ENCODE measurements at places on chromosomes 7 and 10.
A peak's percentile ranks its signal among the peaks of the same experiment; 100 is the strongest.

GRCh38 chr7:36611703-36612102 is 112.6 kb downstream of the AOAH start:
- no peak for DNase-seq

DNA sequence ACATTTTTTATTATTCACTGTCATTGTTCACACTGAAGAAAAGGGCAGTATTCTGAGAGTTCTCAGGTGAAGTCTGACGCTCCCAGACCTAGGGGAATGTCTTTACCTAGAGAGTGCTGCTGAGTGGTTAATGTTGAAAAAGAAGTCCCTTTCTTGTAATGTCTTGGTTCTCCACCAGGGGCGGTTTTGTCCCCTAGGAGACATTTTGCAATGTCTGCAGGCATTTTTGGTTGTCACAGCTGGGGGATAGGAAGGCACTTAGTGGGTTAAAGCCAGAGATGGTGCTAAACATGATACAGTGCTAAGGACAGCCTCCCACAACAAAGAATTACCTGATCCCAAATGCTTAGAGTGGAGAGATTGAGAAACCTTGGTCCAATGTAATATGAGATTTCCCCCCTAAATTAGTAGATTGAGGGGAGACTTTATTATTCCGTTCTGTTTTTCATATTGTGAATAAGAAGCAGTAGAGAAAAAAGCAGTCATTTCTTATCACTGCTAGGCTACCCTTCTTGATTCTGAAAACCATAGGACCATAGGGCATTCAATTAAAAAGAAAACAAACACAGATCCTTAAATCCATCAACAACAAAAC is 13.1 kb downstream of the UMAD1 start:
- DNase-seq, result no peak

GRCh38 chr10:110918269-110918642 is 724 bp downstream of the BBIP1 start:
- peak; percentile 89 for DNase-seq

DNA sequence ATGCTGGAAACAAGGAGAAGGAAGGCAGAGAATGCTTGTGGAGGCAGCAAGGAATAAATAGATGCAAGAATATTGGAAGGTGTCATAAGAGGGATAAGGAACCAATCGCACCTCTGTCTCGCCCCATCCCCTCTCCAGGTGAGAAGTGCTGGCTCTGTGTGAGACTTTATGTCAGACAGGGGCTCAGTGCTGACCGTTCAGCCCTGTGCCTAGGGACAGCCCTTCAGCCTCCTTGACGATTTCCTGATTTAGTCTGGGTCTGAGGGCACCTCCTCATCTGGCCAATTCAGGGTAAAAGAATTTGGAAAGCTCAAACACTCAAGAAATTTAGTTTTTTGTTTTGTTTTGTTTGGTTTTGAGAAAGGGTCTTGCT is 54.9 kb downstream of the FAM241B start:
- DNase-seq, result no peak

GRCh38 chr7:14748461-14748860 is 154.1 kb downstream of the DGKB start:
- DNase-seq, result no peak

DNA sequence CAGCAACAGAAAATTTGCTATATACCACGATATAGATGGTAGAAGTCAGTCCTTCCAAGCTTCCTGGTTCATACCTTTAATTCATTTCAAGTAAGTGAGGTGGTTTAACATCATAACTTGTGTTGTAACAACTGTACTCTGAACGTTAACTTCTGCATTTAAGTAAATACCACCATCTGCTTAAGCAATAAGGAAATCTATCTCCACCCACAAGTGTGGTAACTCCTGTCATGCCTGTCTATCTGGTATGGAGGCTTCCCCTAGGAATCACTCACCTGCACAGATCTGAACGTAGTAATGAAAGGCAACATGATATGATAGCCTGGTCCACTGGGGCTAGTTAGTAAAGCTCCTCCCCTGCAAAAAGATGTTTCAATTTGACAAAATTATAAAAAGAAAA is 2.3 kb downstream of the ERLIN1 start:
- no peak for DNase-seq

DNA sequence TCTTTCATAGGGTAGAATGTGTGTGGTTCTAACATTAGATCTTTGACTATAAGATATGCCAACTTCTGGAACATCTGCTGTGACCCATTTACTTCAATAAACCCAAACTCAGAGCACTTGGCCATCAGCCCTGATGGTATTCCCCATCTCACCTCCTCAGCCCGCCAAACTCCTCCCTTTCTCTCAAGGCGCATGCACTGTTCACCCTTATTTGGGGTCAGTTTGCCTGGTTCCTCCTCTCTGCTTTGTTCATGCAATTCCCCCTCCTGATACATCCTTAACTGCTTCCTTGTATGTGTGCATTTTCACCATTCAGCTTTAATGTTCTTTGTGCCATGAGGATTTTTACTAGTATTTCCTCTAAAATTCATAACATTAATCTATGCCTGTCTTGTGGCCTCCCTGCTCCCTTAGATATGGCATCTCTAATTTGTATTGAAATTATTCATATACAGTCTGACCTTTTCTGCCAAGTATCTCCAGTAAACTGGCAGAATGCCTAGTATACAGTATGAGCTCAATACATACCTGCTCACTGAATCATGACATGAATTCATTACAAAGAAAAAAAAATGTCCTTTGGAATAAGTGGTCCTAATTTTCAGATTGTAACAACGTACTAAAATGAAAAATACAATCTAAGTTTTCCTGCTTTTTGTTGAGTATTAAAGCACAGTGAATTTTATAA is 336.8 kb upstream of the IGFBP3 start:
- no peak for DNase-seq

- no peak for DNase-seq
Observed at GRCh38 chr7:132789281-132789680, 213.0 kb upstream of the PLXNA4 start.

- DNase-seq, result no peak
Observed at GRCh38 chr7:94423863-94424735, 29.4 kb downstream of the COL1A2 start.

GRCh38 chr10:571688-572451 is 117.6 kb downstream of the DIP2C start:
- no peak for DNase-seq

DNA sequence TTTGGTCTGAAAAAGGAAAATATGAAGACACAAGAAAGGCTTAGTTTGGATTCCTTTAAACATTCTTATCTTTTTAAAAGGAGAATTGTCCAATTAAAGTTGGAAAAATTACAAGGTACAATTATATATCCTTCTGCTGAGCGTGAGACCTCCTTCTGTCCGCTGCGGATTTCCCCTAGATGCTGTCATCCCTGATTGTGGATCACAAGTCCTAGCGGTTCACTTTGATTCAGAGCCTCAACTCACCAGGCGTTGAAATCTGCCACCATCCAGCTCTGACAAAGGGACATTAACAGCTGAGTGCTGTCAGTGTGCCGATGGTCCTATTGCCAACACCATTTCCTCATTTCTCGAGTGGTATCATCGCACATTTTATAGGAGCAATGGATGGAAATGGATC is 73.1 kb upstream of the PTER start:
- no peak for DNase-seq

DNA sequence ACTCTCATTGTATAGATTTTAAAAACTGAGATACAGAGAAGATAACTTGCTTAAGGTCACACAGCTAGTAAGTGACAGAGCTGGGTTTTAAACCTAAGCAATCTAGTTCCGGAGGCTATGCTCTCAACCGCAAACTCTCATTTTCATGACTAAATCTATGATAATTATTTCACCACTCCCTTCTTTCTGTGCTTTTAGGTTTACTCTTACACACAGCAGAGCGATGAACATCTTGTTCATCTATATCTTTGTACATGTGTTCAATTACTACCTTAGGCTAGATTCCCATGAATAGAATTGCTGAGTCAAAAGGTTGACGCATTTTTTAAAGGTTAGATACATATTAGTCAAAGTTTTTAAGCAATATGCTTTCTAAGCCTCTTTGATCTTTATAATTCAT is 154.8 kb downstream of the CHN2 start:
- DNase-seq, result no peak

DNA sequence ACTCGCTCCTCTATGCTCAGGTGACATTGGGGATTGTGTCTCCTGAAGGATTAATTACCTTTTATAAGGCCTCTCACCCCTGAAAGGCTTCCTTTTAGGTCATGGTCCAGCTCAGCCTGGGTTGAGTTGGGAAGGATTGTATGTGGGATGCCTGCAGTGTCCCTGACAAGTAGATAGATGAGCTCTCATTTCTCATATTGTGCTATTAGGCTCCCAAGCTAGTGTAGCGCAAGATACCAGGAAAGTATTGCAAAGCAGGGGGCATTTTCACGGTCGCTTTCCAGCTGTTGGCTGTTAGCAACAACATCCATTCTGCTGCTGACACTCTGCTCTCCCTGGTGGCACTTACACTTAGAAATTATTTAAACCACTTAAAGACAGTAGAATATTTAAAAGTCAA is 31.9 kb downstream of the NXPH1 start:
- no peak for DNase-seq

GRCh38 chr10:132606536-132607316 is 69.1 kb downstream of the INPP5A start:
- DNase-seq, result peak; percentile 83

DNA sequence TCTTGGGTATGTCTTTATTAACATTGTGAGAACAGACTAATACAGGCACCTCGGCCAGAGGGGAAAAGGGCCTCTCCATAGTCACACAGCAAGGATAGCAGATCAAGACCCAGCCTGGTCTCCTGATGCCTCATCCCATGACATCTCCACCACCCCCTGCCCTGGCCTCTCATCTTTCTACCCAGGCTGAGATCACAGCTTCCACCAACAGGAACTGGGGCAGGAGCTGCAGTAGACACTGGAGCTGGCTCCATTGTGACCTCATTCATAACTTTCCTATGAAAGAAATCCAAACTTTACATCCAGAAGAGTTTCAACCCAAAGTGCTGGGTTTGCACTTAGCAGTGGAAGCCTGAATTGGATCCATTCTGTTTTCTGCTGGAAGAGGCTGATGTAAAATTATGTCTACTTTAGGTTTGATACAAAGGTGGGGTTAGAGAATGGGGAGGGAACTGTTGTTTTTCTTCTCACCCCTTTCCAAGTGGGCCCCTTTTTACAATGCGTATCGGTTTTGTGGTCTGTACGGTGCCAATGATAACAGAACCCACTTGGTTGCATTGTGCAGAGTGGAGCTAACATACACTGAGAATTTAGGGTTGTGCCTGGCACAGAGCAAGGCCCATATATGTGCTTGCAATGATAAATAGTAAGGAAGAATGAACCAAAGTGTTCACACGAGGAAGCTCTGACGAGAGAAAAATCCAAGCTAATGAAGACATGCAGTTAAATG is 28.6 kb upstream of the INSIG1 start:
- DNase-seq, result no peak

DNA sequence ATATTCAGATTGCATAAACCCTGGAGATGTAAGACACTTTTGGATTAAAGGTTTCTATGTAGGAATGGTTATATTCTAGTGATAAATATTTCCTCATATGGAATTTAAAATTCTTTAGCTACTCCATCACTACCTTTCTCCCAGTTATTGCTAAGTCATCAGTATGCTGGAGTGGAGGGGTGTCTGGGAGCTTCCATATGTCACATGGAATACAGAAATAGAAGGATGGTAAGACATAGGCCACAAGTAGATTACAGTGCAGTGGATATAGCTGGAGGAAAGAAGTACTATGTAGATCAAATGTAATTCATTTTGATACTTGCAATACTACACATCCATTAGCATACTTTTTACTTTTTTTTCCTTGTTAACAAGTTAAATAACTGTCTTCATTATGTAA is 428.4 kb downstream of the ARL4A start:
- DNase-seq, result no peak

GRCh38 chr10:121284936-121285335 is 313.3 kb downstream of the FGFR2 start:
- no peak for DNase-seq

DNA sequence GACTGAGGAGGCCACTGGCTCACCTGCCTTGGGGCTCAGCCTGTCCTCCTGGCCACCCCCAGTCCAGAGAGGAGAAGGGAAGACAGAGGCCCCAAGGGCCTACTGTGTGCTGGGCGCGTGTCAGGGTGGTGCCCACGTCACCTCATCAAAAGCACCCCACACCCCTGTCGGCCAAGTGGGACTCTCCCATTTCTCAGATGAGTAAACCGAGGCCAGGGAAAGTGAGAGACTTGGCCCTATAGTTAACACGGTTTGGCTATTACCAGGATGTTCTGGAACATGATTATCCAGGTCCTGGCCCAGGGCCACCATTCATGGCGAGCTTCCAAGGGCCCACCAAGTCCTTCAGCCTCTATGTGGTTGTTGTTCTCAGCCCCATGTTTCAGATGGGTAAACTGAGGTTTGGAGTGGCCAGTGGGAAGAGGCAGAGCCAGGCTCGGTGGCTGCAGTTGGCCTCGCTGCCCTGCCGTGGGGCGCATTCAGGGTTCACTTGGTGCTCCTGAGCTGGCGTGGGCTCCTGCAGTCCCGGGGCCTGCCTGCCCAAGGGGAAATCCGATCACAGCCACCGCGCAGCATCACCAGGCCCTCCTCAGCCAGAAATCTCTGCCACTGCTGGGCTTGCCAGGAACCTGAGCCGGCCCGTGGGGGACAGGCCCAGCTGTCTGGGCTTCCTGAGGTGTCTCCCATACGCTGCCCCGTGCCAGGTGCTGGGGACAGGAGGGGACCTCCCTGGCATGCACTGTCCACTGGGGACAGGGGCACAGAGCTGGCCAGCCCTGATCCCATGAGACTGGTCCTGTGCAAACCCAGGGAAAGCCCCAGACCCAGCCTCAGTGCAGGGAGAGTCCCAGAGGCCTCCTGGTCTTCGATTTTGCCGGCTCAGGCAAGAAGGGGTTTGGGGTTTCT is 117.7 kb upstream of the TNRC18 start:
- no peak for DNase-seq

DNA sequence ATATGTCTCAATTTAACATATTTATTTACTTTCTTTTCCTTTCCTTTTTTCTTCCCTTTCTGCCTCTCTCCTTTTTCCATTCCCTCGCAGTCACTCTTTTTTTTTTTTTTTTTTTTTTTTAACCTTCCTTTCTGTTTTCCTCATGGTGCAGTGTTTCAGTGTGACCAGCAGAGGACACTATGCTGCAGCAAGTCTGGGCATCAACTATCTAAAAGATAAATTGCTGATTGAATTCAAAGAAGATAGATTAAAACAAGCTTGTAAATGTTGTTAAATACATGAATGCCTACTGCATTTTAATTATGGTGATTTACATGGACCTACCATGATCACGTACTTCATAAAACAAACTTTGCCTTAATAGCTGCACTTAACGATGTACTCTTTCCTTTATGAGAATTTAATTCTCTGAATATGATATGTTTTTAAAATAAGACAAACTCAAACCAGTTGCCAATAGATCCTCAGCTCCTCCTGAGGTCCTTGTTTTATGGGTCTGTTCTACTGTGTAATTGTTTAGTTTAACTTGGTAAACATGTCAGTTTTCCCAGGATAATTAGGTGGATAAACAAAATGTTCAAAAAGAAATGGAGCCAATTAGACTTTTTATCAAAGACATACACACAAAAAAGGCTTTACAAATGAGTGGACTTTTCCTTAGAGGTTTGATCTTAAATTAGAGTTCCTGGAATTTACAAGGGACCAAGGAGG is 101.0 kb upstream of the AGR3 start:
- peak; percentile 77 for DNase-seq
